ENCODE measurements at places on chromosomes 11 and 22.

- no peak for DNase-seq
Measured at GRCh38 chr11:116396331-116396730, 376.5 kb downstream of the BUD13 start.

GRCh38 chr11:123357990-123358827, 71.9 kb upstream of the GRAMD1B start:
- no peak for DNase-seq

- no peak for DNase-seq
Measured at GRCh38 chr11:118310781-118311485, 6.4 kb downstream of the CD3E start.

- no peak for DNase-seq
Measured at GRCh38 chr11:6747097-6747668, 24.6 kb downstream of the OR2AG2 start.

DNA sequence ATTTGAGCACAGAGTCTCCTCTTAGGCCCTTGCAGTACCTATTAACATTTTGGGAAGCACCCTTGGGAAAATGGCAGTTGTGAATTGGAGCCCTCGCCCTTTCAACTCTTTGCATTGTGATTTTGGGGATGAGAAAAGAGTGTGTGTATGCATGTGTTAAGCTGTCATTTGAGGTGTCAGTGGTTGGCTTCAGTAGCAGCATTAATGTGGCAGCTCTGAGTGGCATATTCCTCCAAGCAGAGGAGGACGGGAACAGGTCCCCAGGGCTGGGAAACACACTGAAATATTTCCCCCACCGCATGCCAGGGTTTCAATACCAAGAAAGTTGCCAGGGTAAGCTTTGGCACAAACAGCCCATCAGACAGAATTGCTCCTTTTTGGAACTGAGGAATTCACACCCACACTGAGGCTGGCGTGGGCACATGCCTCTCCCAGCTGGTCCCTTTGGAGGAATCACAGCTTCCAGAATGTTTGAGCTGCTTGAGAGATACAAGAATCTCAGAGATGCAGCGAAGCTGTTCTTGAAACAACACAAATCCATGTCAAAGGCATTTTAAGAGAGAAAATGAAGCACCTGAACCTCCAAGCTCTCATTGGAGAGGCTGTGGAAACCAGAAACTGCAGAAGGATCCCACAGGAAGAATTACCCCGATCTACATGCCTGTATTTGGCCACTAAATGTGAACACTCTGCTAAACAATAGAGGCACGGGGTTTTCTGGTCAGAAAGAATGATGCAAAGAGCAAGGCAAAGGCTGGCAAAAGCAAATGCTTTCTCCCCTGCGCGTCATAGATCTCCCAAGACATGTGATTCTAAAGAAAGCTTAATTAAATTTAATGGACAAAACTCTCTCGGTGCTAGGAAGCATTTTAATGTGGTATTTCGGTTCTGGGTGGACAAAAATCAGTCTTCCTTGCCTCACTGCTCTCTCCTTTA, 67.2 kb upstream of the RCN1 start:
- no peak for DNase-seq

DNA sequence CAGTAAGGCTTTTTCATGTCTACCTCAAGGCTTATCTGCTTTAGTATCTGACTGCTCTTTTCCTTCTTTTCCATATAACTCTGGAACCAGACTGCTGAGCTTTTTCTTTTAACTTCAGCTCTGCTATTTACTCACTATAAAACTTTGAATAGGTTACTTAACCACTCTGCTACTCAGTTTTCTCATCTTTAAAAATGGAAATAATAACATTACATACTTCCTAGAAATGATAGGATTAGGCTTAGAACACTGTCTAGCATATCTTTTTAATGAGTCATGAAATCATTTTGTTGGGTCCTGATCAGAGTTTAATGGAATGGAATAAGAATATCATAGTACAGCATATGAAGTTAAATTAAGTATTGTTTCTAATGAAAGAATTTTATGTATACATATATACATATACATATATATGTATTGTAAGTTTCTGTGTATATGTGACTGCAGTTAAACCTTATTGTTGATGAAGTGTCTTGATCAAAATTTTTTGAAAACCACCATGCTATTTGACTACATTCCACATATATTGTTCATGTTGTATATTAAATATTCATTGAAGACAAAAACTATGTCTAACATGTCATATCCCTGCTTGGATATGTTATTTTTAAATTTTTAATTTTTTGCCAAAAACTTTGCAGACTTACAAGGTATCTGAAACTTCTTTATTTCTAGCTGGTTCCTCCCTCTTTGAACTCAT, 120.2 kb downstream of the METTL15 start:
- no peak for DNase-seq

GRCh38 chr11:61630089-61630488, 49.2 kb upstream of the SYT7 start:
- DNase-seq: no peak

GRCh38 chr22:47878460-47878859, 1116.0 kb downstream of the TBC1D22A start:
- DNase-seq: no peak

GRCh38 chr11:114257621-114258558, 38.3 kb upstream of the NNMT start:
- no peak for DNase-seq

DNA sequence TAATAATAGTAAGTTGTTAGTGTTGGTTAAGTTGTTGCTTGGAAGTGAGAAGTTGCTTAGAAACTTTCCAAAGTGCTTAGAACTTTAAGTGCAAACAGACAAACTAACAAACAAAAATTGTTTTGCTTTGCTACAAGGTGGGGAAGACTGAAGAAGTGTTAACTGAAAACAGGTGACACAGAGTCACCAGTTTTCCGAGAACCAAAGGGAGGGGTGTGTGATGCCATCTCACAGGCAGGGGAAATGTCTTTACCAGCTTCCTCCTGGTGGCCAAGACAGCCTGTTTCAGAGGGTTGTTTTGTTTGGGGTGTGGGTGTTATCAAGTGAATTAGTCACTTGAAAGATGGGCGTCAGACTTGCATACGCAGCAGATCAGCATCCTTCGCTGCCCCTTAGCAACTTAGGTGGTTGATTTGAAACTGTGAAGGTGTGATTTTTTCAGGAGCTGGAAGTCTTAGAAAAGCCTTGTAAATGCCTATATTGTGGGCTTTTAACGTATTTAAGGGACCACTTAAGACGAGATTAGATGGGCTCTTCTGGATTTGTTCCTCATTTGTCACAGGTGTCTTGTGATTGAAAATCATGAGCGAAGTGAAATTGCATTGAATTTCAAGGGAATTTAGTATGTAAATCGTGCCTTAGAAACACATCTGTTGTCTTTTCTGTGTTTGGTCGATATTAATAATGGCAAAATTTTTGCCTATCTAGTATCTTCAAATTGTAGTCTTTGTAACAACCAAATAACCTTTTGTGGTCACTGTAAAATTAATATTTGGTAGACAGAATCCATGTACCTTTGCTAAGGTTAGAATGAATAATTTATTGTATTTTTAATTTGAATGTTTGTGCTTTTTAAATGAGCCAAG, 2.7 kb downstream of the NEAT1 start:
- peak; percentile 53 for DNase-seq

GRCh38 chr11:128061281-128061871, 526.0 kb downstream of the ETS1 start:
- no peak for DNase-seq

- DNase-seq: no peak
Measured at GRCh38 chr11:2672553-2673249, 27.1 kb downstream of the KCNQ1OT1 start.

DNA sequence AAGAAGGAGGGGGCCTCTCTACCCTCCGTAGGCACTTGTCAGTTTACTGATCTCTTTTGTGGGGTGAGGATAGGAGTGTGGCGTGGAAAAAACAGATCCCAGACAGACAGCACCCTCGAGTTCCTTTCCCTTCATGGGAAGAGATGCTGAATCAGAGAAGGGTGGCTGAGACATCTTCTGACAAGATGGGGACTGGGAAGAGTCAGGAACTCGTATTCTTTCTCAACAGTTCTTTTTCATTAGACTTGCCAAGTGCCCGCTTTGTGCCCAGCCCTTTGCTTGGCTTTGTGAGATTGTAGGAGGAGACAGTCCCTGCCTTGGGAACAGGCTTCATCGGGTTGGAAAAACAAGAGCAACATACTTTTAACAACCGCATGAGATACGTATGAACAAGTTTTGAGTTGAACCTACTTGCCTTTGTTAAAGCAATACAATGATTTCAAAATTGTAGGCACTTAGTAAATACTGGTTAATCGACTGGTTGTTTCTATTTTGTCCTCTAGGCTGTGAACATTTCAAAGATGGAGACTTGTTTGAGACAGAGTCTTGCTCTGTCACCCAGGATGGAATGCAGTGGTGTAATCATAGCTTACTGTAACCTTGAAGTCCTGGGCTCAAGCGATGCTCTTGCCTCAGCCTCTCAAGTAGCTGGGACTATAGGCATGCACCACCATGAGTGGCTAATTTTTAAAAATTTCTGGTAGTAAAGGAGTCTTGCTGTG, 1.1 kb downstream of the RRM1 start:
- no peak for DNase-seq

- no peak for DNase-seq
Measured at GRCh38 chr11:19164230-19164855, 37.4 kb downstream of the CSRP3 start.

- DNase-seq: no peak
Measured at GRCh38 chr11:116412118-116412889, 360.5 kb downstream of the BUD13 start.

DNA sequence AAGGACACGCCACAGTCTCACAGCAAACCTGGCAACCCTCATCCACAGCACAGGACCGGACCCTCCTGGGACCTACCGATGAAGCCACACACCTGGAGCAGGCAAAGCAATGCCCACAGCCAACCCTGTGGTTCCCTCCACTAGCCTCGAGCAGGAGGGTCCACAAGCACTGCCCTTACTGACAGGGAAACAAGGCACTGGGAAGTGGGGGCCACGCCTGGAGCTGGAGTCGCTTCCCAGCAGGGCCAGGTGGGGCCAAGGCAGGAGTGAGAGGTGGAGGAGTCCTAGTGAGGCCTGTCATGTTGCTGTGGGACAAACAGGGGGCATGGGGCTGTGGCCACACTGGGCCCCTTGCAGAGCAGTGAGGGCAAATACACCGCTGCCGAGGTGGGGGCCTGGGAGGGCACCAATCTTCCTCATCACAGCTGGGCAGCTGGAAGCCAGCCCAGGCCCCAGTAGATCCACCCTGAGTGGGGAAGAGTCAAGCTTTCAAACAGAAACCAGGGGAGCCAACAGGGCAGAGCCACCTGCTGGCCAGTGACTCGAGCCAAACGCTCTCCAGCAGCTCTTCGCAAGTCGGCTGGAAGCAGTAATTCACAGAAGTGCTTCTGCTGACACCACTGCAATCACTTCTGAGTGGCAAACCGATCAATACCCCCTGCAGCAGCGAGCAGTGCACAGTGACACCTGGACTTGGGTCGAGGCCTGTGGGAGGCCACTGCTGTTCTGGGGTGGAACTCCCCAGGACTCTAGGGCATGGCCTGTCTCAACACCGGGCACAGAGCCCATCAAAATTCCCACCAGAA, 13.7 kb downstream of the SULT4A1 start:
- DNase-seq: no peak

DNA sequence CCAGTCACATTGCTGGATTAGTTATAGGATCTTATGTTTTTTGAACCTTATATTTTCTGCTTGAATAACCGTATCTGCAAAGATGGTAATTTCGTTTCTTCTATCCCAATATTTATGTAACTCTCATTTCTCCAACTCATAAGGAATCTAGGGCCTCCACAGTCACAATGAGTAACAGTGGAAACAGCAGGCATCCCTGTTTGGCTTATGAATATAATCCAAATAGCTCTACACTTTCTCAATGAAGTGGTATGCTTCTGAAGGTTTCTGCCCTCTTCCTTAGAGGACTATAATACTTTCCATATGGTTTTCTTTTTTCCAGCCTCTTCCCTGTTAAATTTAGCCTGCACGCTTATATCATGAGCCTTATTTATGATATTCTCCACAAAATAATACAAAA, 16.5 kb downstream of the ATP6V1E1 start:
- no peak for DNase-seq

DNA sequence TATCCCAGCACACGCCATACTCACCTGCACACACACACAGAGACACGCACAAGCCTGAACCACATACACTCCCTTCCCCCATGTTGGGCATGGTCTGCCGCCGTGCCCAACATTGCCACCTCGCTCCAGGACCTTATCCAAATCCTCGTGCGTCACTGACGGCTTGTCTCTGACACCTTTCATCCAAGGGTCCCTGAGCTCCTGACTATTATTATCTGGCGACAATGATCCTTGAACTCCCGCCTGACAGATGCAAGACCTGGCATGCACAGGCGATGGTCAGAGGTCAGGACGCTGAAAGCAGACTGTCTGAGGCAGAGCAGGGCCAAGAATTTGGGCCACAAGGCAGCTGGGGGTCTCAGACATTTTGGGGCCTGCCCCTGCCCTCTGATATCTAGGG, 4.2 kb downstream of the MB start:
- DNase-seq: no peak

DNA sequence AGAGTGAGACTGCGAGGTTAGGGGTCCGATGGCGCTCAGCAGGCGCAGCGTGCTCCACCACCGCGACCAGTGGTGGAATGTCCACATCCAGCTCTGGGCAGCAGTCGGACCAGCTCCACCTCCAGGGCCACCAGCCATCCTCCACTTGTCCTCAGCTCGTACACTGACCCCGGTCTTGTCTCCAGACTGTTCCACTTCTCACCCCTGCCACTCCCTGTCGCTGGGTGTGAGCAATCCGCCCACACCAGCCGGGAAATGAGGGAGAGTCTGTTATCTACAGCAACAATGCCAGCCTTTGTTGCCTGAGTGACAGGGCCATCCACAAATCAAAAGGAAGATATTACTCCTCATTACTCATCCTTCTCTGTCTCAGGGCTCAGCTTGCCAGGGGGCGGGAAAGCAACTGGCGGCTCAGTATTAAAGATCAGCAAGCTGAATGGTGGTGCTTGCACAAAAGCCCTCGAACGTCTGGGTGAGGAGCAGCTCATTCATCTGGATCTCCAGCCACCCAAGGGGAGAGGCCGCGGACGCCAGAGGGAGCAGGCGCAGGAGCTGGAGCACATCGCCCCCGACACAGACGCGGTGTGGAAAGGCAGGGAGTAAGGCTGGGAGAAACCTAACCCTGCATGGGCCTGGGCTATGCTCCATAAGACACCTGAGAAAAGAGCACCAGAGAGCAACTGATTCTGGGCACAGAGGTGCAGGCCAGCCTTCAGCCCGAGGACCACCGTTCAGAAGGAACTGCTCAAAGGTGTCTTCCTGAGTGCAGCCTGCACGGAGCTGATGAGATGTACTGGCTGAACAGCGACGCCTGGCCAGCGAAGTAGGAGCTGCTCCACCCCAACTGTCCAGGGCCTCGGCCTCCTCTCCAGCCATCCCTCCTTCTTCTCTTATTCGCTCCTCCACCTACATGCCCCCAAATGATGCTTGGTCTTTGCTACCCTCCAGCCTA, 21.9 kb downstream of the IGSF9B start:
- no peak for DNase-seq
